ENCODE measurements at places on chromosomes 2 and 18. TPM values are rescaled to one million over a fixed set of nuclear protein-coding genes. Genes with fewer than 3 reads are reported as not detected.

Gene STPG4
- under 0.01 TPM for total RNA-seq

DNA sequence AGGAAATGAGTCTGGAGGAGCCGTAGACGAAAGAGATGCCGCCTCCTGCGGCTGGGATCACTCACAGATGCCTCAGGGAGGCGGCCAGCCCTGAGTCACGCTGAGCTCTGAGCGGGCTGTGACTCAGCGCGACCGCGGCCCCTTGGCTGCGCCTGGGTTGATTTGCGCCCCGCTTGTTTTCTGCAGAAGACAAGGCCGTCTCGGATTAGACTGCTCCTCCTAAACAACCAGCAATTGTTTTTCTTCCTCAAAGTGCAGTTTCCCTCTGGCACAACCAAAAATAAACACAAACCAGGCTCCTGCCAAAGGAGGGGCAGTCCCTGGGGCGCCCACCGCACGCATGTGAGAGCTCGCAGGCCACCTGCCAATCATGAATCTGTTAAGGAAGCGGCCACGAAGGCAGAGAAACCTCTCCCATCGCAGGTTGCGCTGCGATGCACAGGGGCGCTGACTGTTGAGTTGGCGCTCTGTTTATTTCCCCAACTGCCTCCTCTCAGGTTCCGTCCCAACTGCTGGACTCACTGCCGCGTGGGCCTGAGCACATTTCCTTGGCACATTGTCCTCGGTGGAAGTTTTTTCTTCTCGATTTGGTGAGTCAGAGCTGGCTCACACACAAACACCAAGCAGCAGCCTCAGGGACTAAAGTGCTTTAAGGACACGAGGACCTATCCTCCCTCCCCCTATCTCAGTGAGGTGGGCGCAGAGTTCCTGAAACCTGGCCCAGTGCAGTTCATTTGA lies 85.2 kb upstream of the NDUFV2 start:
- DNase-seq: no peak

Gene ZNF512
- 11.9 TPM for total RNA-seq

DNA sequence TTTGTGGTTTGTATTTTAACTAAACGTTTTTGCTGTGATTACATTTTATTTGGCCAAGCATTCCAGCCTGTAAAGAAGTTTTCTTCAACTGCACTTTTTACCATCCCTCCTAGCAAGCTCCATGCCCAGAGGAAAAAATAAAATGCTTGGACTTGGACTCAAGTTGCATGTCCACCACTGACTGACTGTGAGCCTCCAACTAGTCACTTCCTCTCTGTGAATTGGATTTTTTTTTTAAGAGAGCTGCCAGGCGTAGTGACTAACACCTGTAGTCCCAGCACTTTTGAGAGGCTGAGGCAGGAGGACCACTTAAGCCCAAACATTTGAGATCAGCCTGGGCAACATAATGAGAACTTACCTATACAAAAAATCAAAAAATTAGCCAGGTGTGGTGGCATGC lies 1185.2 kb upstream of the PIK3C3 start:
- DNase-seq: no peak

GRCh38 chr2:120995656-120996190 lies 260.1 kb downstream of the GLI2 start:
- DNase-seq: no peak

Gene TEKT4
- total RNA-seq: not detected

Measured in dermis microvascular lymphatic vessel endothelial cell (primary cell).